ENCODE measurements at places on chromosomes 12 and 14. TPM values are rescaled to one million over a fixed set of nuclear protein-coding genes. Genes with fewer than 3 reads are reported as not detected.

GPR135 gene
- polyA plus RNA-seq, result 4.4 TPM

OR4E2 gene
- polyA plus RNA-seq, result 0.03 TPM

DNA sequence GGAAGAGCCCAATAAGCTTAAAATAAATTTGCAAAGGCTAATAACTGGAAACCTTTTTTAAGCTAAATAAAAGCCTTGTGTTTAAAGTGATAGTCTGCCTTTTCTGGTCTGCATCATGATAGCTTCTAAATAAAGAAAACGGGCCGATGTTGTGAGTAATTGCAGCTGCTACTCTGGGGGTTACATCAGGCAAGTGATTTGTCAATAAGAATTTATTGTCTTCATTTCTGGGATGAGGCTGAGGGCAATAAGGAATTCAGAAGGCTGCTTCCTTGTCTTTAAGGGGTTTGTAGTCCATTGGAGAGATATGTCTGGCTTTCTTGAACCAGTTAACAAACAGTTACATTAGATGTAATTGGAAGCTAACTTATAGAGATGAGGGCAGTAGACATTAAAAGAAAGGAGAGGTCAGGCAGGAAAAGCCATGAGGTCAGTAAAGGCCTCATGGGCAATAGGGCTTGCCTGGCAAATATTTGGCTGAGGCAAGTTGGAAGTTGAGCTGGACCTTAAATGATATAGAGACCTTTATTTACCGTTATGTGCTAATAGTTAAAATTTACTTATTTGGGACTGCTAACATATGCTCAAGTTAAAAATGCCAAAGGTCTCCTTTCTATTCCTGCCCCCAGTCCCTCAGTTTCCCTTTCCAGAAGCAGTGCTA is 85.0 kb downstream of the CRADD start:
- no peak for DNase-seq

RIN3 gene
- polyA plus RNA-seq, result 6.4 TPM

DNA sequence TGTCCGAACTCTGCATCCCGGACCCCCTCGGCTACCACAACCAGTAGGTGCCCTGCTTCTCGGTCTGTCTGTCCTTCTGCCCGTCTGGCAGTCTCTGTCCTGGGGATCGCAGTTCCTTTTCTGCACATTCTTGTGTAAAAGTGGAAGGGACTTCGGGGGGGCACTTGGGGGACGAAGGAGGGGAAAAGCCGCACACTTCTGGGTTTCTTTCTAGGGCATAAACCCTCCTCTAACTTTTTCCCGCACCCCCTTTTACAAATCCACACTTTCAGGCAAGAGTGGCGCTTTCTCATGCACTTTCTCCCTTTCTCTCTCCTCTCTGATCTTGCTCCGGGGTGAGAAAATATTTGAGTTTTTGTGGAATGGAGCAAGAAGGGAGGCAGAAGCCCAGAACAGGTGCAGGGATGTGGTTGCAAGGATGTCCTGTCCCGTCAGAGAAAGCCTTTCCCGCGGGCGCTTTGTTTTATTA is 506 bp downstream of the ESRRB start:
- DNase-seq, result no peak

RNF212B gene
- 1.1 TPM for polyA plus RNA-seq

DNA sequence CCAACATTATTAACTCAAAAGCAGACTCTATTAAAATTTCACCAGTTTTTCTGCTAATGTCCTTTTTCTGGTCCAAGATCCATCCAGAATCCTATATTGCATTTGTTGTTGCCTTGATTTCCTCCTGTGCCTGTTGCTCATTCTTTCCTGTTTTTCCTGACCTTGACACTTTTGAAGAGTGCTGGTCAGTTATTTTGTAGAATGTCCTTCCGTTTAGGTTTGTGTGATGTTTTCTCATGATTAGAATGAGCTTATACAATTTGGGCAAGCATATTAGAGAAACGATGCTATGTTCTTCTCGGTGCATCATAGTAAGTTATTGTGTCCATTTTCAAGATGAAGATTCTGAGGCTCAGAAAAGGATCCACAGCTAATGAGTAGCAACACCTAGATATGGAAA is 33.9 kb downstream of the PHLDA1 start:
- DNase-seq, result no peak

GPR84 gene
- not detected for polyA plus RNA-seq

DNA sequence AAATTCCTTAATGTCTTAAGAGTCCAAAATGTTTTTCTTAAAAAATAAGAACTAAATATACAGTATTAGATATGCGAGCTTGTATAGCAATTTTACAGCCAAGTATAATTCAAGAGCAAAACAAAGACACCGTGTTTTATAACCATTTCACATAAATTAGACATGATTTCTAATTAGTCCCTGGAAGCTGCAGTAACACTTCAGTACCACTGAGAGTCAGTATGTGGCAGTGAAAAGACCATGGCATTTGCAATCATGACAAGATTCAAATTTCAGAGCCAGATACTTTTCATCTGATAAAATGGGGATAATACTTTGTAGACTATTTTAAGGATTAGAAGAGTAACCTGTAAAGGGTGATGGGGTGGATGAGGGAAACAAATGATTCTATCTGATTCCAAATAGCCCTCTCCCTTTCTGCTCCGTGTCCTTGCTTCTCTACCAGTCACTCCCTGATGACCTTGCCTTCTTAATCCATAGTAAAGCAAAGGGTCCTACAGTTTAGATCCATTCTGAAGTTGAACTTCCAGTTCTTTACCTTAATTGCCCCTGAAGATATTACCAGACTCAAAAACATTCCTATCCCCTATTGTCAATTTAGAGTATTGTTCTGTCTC is 145.4 kb upstream of the ABCD2 start:
- DNase-seq, result no peak

DNA sequence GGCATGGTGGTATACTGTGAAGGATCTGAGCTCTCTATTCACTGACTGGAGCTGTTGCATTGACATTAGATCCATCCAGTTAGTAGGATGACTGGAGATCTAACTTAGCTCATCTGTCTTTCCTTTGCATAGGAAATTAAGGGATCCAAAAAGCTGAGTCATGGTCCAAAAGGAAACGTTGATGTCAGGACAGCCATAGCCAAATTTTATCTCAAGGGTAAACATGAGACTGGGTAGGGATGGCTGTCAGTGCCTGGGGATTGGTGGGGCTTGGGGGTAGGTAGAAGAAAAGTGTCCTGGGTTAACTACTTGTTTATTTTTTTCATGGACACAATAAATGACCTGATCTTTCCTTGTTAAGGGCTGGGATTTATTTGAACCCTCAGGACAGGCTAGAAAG is 4.6 kb downstream of the FAM177A1 start:
- DNase-seq, result no peak

- no peak for DNase-seq
Observed at GRCh38 chr14:92460916-92461579, 52.5 kb upstream of the RIN3 start.

GRCh38 chr12:132007041-132007440 is 57.3 kb downstream of the EP400 start:
- no peak for DNase-seq
